ENCODE measurements at places on chromosomes 3 and 15. TPM values are rescaled to one million over a fixed set of nuclear protein-coding genes. Genes with fewer than 3 reads are reported as not detected.

The ZMAT3 gene
- total RNA-seq: 40.1 TPM

The MST1R gene
- 5.3 TPM for total RNA-seq

The GAP43 gene
- total RNA-seq: 4.2 TPM

DNA sequence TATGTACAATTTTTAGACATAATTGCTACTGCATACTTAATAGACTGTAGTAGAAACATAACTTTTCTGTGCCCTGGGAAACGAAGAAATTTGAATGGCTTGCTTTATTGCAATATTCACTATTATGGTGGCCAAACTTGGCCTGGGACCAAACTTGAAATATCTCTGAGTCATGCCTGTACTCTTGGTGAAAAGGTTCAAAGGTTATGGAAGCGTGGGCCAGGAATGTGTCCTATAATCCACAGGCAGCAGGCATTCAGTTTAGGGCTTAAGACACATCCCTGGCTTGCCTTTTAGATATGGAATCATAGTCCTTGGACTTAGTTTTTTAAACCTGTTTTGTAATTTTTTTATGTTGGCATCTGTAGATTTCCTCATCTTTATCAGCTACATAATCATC, 124.3 kb downstream of the LRIG1 start:
- no peak for DNase-seq

GRCh38 chr3:13303410-13303809, 116.7 kb downstream of the NUP210 start:
- DNase-seq: no peak

GRCh38 chr3:136546720-136547119, 205.5 kb downstream of the STAG1 start:
- DNase-seq: no peak

DNA sequence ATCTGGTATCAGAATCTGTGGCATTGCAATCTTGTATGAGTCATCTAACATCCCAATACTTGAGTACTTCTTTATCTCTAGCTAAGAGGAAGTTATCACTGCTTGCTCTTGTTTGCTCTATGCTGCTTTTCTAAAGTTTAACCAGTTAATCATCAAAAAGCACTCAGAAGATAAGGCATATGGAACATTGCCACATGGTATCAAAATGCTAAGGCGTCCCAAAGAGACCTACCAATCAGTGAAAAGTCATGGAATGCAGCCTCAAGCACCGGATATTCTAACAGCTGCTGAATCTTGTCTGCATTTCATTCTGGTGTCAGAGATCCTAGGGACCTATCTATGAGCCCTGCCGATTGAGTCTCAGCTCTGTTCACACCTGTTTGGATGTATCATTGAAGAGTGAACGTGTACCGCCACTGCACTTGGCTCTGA, 192.8 kb downstream of the ARPP21 start:
- DNase-seq: no peak

DNA sequence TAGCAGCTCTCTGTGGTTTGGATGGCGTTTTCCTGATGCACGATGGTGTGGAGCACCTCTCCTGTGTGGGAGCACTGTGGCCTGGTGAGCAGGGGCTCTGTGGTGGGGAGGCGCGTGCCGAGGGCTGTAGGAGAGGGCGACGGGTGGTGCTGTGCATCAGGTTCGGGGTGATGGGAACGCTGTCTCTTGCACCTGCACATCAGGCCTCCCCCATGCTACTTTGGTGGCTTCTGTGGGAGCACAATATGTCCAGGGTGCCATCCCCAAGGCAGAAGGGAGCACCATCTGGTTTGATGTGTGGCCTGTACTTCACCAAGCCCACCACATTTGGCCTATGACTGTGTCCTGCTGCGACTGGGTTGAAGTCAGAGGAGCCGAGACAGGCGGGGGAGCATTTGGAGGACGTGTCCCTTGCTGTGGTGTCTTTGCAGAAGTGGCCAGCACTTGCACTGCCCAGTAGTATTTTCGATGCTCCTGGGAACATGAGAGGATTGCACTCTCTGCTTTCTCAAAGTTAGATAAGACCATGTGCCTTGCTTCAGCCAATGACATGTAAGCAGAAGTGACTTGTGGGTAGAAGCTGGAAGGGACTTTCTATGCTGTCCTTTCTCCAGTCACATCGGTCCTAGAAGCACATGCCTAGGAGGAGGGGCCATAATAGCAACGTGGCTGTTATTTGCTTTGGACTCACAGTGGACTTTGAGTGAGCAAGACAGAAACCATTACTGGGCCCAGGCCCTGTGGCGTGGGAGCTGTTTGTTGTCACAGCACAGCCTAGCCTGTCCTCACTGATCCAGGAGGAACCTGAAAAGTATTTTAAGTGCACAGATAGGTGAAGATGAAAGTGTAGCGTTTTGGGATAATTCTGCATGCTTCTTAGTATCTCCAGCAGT, 72.1 kb downstream of the APBA2 start:
- DNase-seq: no peak

GRCh38 chr3:46966811-46967210, 9.7 kb downstream of the CCDC12 start:
- no peak for DNase-seq

- DNase-seq: no peak
These were observed at the start of gene FOXB1 for GRCh38 chr15:60004009-60004845. Gene FOXB1 (plus strand): TSS chr15:60004311. CDS start chr15:60004964, 653 bp downstream.

GRCh38 chr3:40240921-40241320, 68.6 kb upstream of the EIF1B start:
- DNase-seq: no peak

GRCh38 chr3:63795438-63795837, 23.7 kb upstream of the C3orf49 start:
- no peak for DNase-seq

- DNase-seq: no peak
These were observed 33.6 kb upstream of the MTMR10 start for GRCh38 chr15:31024979-31025378.

GRCh38 chr3:188529228-188529627, 375.3 kb downstream of the LPP start:
- no peak for DNase-seq

GRCh38 chr3:34070831-34071585, 272.6 kb downstream of the PDCD6IP start:
- DNase-seq: no peak

Measured in type B pancreatic cell (in vitro differentiated cells).